ENCODE measurements at places on chromosomes 4 and X.

GRCh38 chrX:13691841-13692371 is 3.0 kb downstream of the RAB9A start:
- no peak for DNase-seq

GRCh38 chr4:784401-785331 is 41.3 kb downstream of the CPLX1 start:
- no peak for DNase-seq

- DNase-seq: no peak
Observed at GRCh38 chr4:75345423-75345822, 168.8 kb downstream of the RCHY1 start.

DNA sequence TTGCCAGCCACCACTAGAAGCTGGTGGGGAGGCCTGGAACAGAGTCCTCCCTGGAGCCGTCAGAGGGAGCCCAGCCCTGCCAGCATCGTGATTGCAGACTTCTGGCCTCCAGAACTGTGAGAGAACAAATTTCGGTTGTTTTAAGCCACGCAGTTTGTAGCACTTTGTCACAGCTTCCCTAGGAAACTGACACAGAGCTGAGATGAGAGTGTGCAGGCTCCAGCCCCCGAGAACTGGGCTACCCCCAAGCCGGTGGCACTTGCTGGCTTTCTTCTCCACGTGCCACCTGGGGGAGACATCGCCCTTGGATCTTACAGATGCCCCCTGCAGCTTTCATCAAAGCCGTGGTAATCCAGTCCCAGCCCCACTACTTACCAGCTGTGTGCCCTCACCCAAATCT is 83.7 kb downstream of the PPP2R2C start:
- no peak for DNase-seq

- no peak for DNase-seq
Observed at GRCh38 chr4:54659749-54660535, 2.2 kb downstream of the KIT start.

All from CD4-positive, alpha-beta T cell treated with Interleukin-15 for 1 hour (primary cell).